ENCODE measurements at places on chromosomes 16 and 17.

DNA sequence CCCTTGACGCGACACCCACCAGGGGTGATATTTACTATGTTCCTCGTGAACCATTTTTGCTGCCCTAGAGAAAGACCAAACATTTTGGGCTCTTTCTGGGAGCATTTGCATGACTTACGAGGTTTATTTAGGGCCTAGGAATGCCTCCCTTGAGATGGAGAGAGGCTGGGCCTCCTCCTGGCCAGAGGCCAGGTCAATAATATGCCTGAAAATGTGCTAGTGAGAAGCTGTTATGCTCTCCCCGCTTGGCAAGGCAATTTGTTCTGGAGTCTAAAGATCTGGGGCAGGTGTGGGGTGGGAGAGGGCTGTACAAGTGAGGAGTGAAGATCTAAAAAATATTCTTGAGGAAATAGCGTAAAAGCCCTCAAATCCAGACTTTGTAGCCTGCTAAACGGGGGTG, 587.3 kb upstream of the CDH5 start:
- no peak for DNase-seq

- DNase-seq: no peak
These were observed 6.8 kb downstream of the CACNG4 start for GRCh38 chr17:66971264-66971663.

DNA sequence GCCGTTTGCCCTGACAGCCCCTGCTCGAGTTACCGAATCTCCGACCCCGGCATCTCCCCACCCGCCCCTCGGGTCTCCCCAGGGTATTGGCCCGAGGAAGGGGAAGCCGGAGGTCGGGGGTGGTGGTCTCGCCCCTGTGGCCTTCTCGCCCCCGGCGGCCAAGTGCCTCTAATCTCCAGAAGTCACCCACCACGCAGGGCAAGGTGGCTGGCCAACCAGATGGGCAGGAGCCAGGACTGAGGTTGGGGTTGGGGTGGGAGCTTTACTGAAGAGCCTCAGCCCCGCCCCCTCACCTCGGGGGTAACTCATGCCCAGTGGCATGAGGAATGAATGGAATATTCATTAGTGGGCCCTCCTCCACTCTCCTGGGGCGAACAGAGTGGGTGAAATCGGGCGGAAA, 637 bp downstream of the DHRS11 start:
- peak; percentile 49 for DNase-seq

- DNase-seq: peak; percentile 49
These were observed 81.5 kb downstream of the AMFR start for GRCh38 chr16:56343661-56344517.

DNA sequence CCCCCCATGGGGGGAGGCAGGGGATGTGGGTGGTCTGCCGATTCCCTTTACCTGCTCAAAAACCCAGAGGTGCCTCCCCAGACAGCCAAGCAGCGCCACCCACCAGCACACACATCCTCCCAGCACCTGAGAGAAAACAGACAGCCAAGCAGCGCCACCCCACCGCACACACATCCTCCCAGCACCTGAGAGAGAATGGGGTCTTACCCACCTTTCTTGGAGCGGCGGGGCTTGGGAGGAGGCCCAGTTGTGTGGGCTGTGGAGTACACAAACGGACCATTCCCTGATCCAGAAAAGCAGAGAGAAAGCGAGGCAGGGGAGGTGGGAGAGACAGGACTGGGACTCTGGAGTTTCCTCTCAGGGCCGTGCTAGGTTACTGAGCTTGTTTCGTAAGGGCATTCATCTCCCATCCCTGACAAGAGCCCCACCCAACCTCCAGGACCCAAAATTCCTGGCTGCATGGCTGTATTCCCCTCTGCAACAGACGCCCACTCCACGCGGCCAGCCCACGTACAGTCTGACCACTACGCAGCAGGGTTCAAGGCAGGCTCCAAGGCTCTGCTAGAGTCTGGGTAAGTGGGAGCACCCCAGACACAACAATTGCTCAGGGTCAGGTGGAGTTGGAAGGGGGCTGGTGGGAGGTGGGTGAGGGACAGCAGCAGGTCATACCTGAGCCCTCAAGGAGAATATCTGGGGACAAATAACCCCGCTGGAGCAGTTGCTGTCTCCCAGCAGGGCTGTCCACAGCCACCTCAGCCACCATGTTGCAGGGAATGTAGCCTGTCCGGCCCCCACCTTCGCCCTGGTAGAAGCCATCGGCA, 22.3 kb downstream of the TSPOAP1 start:
- DNase-seq: no peak

DNA sequence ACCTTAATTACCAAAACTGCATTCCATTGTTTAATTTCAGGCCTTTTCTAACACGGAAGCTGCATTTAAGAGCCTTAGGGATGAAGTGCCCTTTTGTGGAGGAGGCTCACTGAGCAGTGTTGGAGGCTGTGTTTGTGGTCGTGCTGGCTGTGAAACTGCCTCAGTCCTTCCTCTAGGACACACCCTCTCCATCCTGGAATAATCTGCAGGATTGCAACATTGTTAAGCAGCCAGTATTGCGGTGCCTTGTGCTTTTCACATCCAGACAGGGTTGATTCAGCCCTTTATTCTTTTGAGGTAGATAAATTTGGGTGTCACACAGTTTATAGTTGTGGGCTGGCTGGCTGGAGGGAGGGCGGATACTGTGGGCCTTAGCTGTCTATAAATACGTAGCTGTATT, 141.6 kb downstream of the CDRT15L2 start:
- no peak for DNase-seq

DNA sequence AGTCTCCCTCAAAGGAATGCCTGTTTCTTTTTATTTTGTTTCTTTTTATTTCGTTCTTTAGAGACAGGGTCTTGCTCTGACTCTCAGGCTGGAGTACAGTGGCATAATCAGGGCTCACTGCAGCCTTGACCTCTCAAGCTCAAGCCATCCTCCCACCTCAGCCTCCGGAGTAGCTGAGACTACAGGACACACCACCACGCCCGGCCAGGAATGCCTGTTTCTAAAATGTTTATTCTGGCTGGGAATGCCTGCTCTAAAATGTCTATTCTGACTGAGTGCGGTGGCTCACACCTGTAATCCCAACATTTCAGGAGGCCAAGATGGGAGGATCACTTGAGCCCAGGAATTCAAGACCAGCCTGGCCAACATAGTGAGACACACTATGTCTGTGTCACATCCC, 2.5 kb upstream of the MMP28 start:
- no peak for DNase-seq

- peak; percentile 38 for DNase-seq
These were observed 9.1 kb downstream of the TNFRSF13B start for GRCh38 chr17:16962804-16963203.

DNA sequence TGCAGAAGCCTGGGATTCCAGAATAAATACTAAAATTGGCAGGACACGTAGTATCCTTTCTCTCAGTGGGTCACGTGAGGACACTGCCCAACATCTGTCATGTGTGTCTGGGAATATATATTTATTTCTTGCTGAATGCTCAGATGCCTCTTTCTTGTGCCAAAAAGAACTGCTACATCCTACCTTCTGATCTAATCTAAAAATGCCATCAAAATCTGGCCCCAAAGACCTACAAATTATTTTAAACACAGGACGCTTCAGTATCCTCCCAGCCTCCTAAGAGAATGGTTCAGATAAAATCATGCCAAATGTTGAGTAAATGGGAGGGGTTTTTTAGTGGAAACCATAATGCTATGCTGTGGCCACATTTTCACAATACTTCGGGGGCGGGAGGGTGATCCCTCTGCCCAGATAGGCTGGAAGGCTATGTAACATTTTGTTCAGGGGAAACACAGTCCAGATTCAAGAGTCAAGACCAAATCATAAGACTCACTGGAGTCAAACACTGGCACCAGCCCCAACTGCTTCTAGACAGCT, 22.9 kb upstream of the CORO6 start:
- DNase-seq: peak; percentile 80

DNA sequence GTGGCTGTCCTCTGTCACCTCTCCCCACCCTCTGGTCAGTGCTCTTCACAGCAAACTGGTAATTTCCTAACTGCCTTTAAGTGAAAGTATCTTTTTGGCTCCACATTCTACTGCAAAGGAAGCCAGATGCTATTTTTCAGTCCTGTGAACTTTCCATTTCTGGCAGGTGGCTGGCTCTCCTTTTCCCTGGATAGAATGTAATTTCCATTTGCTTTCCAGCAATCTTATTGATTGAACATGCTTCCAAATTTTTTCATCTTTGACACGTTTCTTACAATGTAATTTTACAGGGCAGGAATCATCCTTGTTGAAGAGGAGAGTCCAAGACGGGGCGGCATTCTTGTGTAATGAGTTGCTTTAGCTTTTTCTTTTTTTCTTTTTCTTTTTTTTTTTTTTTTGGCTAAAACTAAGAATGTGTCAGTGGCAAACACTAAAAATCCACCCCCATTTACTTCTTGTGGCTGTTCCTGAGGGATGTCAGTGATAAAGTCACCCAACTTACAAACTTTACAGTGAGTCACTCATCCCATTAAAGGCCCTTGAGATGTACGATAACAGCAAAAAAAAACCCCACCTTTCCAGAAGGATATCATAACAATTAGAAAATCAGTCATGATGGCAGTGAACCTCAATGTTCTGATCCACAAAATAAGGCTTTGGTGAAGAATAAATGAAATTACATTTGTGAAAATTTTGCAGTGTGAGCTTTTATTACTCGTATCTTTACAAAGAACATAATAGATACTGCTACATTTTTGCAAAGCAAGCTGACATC, 29.4 kb upstream of the PRKCA start:
- no peak for DNase-seq

- DNase-seq: no peak
These were observed 2.7 kb downstream of the SOCS3 start for GRCh38 chr17:78357177-78357586.

DNA sequence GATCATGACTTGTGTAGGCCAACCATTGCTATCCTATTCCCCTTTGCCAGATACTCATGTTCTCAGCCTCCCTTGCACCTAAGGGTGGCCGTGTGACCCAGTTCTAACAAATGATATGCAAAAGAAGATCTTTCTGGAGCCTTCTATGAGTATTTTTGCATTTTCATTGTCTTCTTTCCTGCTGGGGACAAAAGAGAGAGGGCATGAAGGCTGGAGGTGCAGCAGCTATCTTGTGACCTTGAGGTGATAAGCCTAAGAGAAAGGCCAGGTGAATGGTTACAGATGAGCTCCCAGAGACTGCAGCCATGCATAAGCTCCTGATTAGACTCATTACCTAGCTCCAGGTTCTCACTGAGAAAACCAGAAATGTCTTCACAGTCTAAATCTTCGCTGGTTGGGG, 38.8 kb upstream of the PRKCB start:
- DNase-seq: no peak

GRCh38 chr17:82117139-82118090, 19.4 kb upstream of the FASN start:
- DNase-seq: no peak

GRCh38 chr17:67194134-67194533, 50.9 kb downstream of the HELZ start:
- no peak for DNase-seq

DNA sequence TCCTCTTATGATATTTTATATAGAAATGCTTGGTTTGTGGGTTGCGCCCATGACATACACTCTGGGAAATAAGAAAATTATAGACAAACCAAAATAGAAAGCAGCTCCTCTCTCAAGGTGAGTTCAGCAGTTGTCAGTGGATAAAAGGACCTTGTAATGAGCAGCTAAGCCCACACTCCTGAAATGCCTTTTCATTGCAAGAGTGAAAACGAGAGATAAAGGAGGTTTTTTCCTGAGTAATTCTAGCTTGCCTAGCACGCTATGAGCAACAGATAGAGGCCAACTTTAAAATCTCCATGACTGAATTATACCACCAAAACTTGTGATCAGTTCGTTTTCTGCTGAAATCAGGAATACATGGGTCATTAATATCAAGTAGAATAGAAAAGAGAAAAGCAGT, 261.8 kb upstream of the CACNG5 start:
- DNase-seq: no peak

DNA sequence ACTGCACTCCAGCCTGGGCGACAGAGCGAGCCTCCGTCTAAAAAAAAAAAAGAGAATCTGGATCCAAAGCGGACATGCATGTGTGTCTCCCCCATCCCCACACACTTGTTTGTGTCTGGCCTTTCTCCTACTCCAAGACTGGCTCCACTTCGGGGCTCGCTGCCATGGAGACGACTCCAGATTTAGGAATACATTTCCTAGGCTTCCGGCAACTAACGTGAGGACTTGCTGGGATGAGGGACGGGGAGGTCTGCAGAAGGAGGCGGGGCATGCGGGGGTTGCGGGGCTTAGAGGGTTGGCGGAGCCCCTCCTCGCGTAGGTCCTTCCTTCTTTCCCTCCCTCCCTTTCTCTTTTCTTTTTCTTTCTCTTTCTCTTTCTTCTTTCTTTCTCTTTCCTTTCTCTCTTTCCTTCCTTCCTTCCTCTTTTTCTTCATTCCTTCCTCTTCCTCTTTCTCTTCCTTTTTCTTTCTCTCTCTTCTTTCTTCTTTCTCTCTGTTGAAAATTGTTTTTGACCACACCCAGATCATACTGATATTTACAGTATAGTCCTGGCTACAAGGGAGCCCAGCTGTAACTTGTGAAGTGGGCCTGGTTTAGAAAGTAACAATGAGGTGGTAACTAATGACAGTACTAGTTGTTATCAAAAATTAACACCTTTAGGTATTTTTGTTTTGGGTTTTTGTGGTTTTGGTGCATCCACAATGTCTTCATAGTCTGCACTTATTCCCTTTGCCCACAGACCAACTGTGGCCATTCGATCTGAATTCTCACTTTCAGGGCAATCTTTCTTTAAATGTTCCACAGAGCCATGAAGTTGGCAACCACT, 25.2 kb downstream of the MIS12 start:
- no peak for DNase-seq

- DNase-seq: no peak
These were observed 17.4 kb upstream of the ZNHIT3 start for GRCh38 chr17:36468903-36469635.

- no peak for DNase-seq
These were observed 50.0 kb downstream of the PLD6 start for GRCh38 chr17:17156107-17156506.

DNA sequence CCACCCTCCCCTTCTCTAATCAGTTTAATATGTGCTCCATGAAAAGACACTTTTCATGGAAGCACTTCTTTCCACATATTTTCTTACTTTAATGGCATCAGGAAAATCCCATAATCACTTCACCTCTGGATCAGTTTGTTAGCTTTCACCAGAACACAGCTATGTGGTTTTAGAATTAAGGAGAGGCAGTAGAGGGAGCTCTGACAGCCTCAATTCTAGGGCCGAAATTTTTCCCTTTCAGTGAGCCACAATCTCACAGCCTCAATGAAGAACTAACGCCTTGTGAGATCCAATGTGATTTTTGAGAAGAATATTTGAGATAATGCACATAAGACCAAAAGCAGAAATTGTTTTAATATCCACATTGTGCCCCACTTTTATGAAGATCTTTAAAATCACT, 1494.0 kb upstream of the CDH8 start:
- no peak for DNase-seq

- no peak for DNase-seq
These were observed 12.0 kb upstream of the ANKFN1 start for GRCh38 chr17:56141046-56141839.

- no peak for DNase-seq
These were observed 17.8 kb upstream of the CIBAR2 start for GRCh38 chr16:85129876-85130704.

GRCh38 chr16:1454561-1454960, 10.2 kb upstream of the CCDC154 start:
- no peak for DNase-seq

GRCh38 chr17:58195518-58196123, 3.1 kb downstream of the EPX start:
- DNase-seq: no peak
